ENCODE measurements at places on chromosomes 2 and 18.

DNA sequence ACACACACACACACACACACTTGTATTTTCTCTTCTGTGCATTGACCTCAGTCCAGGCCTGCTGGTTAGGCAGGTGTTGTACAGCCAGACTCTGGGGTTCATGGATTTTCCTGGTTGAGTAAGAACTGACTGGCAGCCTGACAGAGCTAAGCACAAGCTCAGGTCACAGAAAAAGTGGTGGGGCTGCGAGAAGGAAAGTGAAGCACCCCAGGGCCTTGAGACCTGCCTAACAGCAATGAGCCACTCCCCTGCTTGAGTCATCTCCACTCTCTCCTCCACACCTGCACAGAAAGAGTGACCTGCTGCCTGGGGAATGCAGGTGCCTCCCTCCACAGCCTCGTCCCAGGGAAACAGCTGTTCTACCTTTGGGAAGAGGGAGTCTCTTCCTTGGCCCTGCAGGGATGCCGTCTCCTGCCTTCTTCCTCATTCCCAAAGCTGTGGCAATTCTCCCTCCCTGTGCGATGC lies 91.4 kb upstream of the LGALSL start:
- H3K27me3 ChIP-seq = no peaks in the 10 kb centered on the region
- H3K27ac ChIP-seq = no peak overlapping the region
- H3K4me1 ChIP-seq = peaks cover 12% of the 10 kb centered on the region
- no peak for DNase-seq
- H3K36me3 ChIP-seq = no peaks in the 10 kb centered on the region

GRCh38 chr18:364256-364826 lies 96.5 kb upstream of the THOC1 start:
- no peaks in the 10 kb centered on the region for H3K36me3 ChIP-seq
- no peak overlapping the region for H3K27ac ChIP-seq

DNA sequence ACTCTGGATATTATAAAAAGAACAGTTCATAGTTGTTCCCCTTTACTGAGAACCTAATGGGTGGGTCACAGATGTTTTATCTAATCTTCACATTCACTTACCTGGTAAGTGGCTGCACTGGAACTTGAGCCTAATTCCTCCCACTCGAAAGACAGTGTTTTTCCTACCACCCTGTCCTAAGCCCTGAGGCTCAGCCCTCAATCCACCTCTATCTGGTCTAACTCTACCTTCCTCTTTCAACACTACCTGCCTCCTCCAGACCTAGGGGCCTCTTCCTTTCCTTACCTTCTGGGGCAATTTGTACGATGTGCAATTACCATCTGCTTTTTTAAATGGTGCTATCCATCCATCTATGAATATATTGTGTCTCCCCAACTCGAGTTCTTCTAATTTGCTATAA lies 9.7 kb upstream of the KIF3C start:
- H3K36me3 ChIP-seq = no peaks in the 10 kb centered on the region
- no peak overlapping the region for H3K4me3 ChIP-seq
- DNase-seq = no peak
- peaks cover 5% of the 10 kb centered on the region for H3K4me1 ChIP-seq
- no peak overlapping the region for H3K27ac ChIP-seq
- H3K27me3 ChIP-seq = no peaks in the 10 kb centered on the region

DNA sequence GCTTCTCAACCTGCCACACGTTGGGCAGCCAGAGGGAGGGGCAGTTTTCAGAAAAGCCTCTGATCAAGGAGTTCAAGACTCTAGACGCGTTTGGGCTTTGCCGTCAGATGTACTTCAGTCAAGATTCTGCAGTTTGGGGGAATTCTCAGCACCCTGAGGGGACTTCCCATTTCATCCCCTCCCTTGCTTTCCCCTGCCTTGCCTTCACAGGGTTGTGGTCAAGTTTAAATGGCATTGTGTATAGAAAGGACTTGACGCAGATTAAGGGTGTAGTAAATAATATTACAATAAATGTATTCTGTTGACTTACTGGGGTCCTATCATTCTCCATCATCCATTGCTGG lies 198.3 kb upstream of the NABP1 start:
- DNase-seq = no peak
- H3K4me1 ChIP-seq = no peaks in the 10 kb centered on the region
- no peak overlapping the region for H3K4me3 ChIP-seq
- H3K36me3 ChIP-seq = no peaks in the 10 kb centered on the region
- H3K27me3 ChIP-seq = no peaks in the 10 kb centered on the region
- no peak overlapping the region for H3K27ac ChIP-seq

DNA sequence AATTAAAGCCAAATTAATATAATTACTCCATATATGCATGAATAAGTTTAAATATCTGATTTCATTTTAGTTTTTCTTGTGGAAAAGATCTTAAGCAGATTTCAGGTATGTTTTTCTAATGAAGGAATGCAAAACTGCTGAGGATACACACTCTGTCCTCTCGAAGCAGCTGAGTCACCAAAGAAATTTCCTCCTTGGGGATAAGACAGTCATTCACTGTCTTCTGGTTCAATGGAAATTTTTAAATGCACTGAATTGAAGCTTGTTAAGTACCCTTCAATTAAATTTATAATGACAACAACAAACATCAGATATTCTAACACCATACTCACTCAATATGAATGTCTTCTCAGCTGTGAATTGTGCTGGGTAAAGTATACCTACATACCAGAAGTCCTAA lies 101.5 kb upstream of the DNER start:
- DNase-seq = no peak
- H3K4me3 ChIP-seq = no peak overlapping the region
- peaks cover 75% of the 10 kb centered on the region for H3K36me3 ChIP-seq
- no peaks in the 10 kb centered on the region for H3K4me1 ChIP-seq
- no peak overlapping the region for H3K27ac ChIP-seq
- no peaks in the 10 kb centered on the region for H3K27me3 ChIP-seq

DNA sequence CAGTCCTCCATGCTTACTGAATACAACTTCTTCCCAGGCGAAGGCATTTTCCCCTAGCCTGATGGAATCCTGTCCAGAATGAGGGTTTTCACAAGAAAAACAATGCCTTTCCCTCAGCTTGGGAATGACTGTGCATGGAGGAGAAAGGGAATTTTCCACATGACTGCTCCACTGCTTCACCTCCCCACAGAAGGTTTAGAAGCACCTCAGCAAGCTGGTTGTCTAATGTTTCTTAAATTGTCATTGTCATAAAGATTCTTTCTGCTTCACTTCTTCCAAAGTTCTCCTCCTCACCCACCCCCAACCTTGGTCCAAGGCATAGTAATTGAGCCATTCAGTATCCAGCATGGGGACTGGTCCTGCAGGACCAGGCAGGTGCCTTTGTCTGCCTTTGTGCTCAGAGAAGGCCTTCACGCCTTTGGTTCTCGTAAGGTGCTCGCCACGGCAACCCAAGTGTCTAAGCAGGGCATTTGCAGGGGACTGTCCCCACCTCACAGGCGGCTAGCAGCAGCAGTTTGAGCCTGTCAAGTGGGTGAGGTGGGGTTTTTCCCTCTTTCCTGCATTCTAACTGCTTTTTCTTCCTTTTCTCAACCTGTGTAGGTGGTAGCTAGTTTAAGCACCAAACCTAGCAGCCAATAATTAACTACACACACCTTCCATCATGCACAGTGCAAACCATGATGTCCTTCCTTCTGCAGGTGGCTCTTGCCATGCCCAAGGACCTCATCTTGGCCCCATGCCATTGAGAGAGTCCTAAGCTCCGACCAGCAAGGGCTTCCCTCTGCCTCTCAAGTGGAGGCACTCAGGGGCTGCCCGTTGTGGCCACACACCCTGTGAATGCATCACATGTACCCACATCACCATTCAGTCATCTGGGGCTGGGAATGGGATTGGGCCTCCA lies 65.7 kb upstream of the BCL2L11 start:
- H3K4me1 ChIP-seq = no peaks in the 10 kb centered on the region
- H3K27me3 ChIP-seq = no peaks in the 10 kb centered on the region
- peak; percentile 60 for DNase-seq
- no peak overlapping the region for H3K4me3 ChIP-seq

- no peaks in the 10 kb centered on the region for H3K27me3 ChIP-seq
- no peak overlapping the region for H3K27ac ChIP-seq
- no peak overlapping the region for H3K4me3 ChIP-seq
- no peak for DNase-seq
These were observed 6.9 kb downstream of the OXER1 start for GRCh38 chr2:42756966-42757513.

DNA sequence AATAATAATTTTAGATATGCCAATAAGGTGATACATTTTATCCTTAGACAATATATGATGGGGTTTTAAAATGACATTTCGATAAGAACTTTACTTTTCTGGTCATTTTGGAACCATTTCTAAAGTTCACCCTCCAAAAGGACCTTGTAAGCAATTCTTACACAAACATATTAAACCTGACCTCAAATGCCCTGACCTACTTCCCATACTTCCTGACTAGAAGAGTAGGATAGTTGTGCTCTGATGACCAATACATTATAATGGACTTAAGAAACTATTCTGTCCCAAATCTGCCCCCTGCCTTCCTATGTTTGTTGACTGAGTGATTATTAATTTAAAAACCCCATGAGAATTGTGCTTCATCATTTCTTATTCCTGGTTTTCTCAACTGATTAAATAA lies 24.6 kb downstream of the GCA start:
- H3K27me3 ChIP-seq = no peaks in the 10 kb centered on the region
- no peaks in the 10 kb centered on the region for H3K4me1 ChIP-seq
- no peak overlapping the region for H3K27ac ChIP-seq
- H3K36me3 ChIP-seq = no peaks in the 10 kb centered on the region

DNA sequence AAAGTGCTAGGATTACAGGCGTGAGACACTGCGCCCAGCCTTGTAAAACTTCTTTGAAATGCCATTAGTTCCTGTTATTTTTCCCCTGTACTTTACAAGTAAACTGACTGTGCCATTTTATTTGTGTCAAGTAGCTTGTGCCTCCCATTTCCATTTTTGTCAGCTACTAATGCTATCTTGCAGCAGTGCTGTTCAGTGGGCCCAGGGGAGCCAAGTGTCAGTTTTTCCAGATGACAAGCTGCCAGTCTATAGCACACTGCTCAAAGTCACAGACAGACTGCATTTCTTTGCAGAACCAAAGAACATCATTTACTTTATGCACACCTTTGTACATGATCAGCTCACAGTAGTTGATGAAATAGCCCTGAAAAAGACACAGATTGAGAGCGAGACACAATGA lies 901.3 kb upstream of the CDH2 start:
- DNase-seq = no peak
- no peaks in the 10 kb centered on the region for H3K36me3 ChIP-seq
- no peaks in the 10 kb centered on the region for H3K4me1 ChIP-seq
- H3K27ac ChIP-seq = no peak overlapping the region
- H3K27me3 ChIP-seq = no peaks in the 10 kb centered on the region

GRCh38 chr2:129872446-129872845 lies 107.0 kb upstream of the RAB6C start:
- peaks cover 9% of the 10 kb centered on the region for H3K4me1 ChIP-seq
- DNase-seq = peak; percentile 42
- H3K27me3 ChIP-seq = no peaks in the 10 kb centered on the region
- H3K36me3 ChIP-seq = no peaks in the 10 kb centered on the region

GRCh38 chr2:97763176-97763845 lies 49.9 kb downstream of the ZAP70 start:
- no peak overlapping the region for H3K27ac ChIP-seq
- H3K4me1 ChIP-seq = peaks cover 2% of the 10 kb centered on the region
- H3K36me3 ChIP-seq = peaks cover 83% of the 10 kb centered on the region
- no peak for DNase-seq

DNA sequence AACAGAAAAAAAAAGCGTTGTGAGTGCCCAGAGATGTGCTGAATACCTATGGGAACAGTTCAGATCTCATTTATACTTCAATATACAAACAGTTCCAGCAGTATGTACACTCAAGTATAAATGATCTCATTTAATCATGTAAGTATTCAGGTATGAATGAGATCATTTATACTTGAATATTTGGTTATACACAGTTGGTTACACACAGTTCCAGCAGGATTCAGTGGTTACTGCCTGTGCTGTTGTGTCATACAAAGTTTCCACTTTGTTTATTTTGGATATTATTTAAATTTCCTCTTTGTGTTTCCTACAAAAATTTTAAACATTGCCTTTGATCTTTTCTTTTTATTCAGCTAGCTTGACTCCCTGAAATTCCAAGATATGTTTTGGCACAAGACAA lies 293.5 kb upstream of the SLC39A10 start:
- H3K4me1 ChIP-seq = no peaks in the 10 kb centered on the region
- no peaks in the 10 kb centered on the region for H3K36me3 ChIP-seq
- DNase-seq = no peak

GRCh38 chr2:31192851-31193392 lies 24.4 kb downstream of the CAPN14 start:
- no peaks in the 10 kb centered on the region for H3K27me3 ChIP-seq
- no peaks in the 10 kb centered on the region for H3K36me3 ChIP-seq
- H3K4me1 ChIP-seq = no peaks in the 10 kb centered on the region
- no peak for DNase-seq

DNA sequence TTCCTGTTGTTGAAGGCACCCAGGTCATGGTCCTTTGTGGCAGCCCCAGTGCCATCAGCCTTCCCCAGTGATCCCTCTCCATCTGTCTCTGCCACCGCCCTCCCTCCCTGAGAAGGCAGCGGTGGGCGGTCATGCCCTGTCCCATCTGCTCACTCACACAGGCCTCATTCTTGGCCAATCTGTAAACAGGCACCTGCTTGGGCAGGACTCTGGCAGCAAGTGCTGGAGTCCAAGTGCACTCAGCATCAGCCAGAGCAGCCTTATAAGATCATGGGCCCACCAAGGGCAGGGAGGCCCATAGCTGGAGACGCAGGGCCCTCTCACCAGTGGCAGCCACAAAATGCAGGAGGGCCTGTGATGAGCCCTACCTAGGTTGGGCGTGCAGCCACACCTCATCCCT lies 140.9 kb downstream of the TWIST2 start:
- no peak for DNase-seq
- H3K27ac ChIP-seq = no peak overlapping the region
- no peaks in the 10 kb centered on the region for H3K36me3 ChIP-seq
- H3K4me1 ChIP-seq = no peaks in the 10 kb centered on the region
- H3K27me3 ChIP-seq = peaks cover 14% of the 10 kb centered on the region

DNA sequence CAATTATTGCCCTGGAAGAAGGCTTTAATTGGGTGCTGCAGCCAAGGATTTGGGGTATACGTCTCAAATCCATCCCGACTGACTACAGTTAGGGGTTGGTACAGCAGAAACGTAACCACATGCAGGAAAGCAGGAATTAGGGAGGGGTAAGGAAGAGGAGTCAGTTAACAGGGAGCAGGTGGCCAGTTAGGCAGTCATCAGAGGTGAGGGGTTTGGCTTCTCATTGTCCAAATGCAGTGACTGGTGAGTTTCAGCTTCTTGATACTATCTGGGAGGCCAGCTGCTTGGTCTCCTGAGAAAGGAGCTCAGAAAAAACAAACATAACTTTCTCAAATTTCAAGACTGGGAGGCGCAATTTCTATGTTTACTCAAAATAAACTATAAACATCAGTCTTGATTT lies 38.8 kb upstream of the UBE2F start:
- no peaks in the 10 kb centered on the region for H3K27me3 ChIP-seq
- H3K4me1 ChIP-seq = peaks cover 6% of the 10 kb centered on the region
- DNase-seq = no peak
- H3K27ac ChIP-seq = no peak overlapping the region
- H3K36me3 ChIP-seq = no peaks in the 10 kb centered on the region
